Cortex of kidney (tissue), 1 donor: ENCODE measurements at places on chromosomes 7 and 10.

DNA sequence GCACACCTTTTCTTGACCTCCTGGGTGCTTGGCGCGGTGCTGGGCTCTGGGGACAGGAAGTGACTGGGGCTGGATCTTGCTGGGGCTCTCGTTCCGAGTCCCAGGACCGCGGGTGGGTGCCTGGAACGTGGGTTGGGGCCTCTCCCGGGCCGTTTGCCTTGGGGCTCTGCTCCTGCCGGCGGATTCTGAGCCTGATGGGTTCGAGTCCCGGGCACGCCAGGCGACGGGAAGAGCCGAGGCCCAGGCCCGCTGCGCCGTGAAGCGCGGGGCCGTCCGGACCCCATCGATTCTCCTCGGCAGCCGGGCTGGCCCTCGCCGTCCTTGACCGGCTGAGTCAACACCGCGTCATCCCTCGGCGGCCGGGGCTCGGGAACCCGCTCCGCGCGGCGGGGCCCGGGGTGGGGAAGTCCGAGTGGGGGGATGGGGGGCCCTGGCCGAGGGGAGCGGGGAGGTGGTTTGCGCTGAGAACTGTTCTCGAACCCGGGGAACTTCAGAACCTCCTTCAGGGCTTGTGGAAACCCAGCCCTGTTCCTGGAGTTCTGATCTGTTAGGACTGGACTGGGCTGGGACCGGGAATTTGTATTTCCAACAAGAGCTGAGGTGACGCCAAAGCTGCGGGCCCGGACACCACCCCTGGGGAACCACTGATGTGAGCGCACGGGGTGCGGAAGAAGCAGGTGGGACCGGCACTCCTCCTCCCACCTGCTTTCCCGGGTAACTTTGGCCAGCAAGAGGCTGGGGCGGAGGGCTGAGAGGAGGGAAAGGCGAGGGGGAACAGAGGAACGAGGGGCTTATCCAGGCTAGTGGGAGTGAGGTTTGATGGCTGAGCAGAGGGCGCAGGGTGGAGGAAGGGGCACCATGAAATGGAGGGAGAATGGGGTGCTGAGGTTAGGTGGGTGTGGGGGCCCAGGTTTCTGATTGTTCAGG lies 6.2 kb downstream of the HHEX start:
- DNase-seq = no peak

- DNase-seq = no peak
These were observed 632.1 kb upstream of the KCND2 start for GRCh38 chr7:119640861-119641260.

DNA sequence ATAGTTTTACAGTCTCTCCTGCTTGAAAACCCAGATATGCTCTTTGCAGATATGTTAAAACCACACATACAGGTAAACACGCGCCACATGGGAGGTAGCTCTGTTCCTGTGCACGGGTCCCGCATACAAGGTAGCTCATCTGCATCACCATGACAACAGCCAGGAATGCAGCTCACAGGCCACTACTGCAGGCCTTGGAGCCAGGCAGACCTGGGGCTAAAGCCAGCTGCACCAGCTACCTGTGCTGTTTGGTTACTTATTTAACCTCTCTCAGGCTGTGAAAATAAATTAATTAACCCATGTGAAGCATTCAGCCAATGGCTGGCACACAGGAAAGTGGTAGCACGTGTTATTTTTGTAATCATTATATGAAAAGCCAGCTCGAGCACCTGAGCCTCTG lies 428.3 kb downstream of the TNS3 start:
- DNase-seq = no peak

DNA sequence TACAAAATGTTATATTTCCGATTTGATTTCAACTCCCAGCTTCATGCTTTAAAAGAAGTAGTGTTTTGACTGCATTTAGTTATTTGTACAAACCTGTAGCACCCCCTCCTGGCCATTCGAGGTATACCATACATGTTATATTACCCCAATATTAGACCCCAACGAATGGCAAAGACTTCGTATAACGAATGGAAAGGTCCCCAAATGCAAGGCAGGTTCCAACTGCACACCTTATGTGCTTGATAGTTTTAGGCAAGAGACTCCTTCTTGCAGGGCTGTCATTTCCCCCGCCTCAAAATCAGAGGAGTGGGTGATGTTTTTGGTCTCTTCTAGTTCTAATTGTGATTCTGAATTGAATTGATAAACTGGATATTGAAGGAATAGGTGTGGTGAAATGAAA lies 101.1 kb upstream of the TARP start:
- no peak for DNase-seq

DNA sequence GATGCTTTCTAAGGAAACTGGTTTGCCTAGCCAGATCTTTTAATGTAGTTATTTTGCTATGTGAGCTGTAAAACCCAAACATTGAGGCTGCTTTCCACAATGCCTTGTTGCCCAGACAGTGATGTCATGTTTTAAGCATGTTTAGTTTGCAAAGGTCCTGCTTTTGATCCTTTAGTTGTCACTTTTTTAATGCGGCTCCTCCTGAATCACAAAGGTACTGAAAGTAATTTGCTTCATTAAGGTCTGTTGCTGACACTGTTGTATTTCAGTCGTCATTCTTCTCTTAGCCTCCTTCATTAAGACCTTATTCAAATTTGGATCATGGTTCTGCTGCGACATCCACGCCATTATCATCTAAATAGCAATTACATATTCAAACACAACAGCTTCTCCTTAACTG lies 10.6 kb downstream of the RPA3 start:
- no peak for DNase-seq

- no peak for DNase-seq
These were observed 59.8 kb downstream of the MAPK8 start for GRCh38 chr10:48366261-48366660.

GRCh38 chr10:22736134-22736533 lies 21.8 kb upstream of the PIP4K2A start:
- DNase-seq = no peak

DNA sequence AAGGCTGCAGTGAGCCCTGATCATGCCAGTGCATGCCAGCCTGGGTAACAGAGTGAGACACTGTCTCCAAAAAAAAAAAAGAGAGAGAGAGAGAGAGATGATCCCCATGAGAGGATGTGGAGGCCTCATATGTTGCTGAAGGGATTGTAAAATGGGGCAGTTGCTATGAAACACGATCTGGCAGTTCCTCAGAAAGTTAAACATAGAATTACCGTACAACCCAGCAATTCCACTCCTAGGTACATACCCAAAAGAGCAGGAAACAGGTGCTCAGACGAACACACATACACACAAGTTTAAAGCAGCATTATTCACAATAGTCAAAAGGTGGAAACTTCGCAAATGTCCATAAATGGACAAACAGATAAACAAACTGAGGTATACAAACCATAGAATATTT lies 27.4 kb upstream of the CYTH3 start:
- no peak for DNase-seq

DNA sequence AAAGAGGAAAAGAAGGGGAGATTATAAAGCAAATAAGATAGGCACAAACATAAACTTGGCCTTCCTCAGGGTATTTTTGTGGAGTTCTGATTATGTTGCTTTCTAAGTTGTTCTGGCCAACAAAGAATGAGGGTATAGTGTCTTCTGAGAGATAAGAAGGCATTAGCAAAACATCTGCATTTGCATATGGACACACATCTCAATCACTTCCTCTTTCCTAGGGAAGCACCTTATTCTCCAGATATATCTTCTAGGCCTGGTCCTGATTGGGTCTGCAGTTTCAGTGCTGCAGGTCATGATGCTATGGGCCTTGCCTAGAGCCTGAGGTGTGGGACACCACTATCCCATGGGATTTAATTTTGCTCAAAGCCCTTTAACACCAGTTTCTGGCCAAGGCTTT lies 308.8 kb upstream of the PHYHIPL start:
- no peak for DNase-seq

DNA sequence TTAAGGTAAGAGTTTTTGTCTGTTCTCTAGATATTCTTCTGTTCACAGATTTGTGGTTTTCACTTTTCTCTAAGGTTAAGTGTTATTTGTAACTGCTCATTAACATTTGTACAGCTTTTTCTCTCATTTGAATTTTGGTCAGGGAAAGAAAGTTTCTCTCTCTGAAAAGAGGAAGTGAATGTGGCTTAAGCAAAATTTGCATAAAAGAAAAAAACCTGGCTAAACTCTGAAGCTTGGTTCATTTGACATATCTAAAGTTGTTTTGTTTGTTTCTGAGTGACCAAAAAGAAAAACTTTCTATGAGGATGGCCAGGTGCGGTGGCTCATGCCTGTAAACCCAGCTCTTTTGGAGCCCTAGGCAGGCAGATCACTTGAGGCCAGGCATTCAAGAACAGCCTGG lies 22.0 kb upstream of the SLC26A4 start:
- DNase-seq = no peak

DNA sequence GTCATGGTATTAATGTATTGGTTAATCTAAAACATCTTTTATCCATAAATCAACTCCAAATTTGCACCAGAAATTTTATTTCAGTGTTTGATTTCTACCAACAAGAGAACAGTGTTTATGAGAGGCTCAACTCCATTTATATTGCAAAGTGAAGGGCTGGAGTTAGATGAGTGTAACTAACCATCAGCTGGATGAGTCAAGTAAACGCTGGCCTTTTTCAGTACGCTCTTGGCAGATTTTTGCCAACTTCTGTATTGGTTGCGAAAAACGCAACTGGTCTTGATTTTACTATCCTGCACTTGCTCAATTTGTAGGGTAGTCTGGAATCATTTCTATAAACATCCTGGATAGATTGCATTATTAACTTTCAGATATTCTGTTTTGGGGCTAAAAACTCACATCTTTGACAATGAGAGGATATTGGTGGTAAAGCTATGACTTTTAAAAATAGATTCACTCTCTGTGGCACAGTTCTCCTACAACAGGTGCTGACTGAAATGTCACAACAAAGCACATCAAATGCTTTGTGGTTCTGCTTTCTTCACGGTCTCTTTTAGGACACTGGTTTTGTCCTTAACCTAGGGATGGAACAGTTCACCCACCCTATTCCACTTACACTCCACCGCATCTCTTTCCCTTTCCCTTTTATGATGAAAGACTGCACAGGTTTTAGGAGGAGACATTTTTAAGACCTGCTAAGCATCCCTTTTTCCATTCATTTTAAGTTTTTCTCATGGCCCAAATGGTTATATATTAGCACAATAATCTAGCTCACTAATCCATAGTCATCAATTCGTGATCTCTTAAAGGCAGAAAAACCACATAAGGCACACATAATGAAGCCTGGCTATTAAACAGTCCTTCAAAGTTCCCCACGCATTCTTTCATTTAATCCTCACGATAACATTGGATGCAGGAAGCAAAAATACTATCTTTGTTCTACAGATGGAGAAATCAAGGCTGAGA lies 12.8 kb downstream of the CACNA2D1 start:
- DNase-seq = no peak

- DNase-seq = no peak
These were observed 55.5 kb upstream of the ATP6V0A4 start for GRCh38 chr7:138853448-138853847.

DNA sequence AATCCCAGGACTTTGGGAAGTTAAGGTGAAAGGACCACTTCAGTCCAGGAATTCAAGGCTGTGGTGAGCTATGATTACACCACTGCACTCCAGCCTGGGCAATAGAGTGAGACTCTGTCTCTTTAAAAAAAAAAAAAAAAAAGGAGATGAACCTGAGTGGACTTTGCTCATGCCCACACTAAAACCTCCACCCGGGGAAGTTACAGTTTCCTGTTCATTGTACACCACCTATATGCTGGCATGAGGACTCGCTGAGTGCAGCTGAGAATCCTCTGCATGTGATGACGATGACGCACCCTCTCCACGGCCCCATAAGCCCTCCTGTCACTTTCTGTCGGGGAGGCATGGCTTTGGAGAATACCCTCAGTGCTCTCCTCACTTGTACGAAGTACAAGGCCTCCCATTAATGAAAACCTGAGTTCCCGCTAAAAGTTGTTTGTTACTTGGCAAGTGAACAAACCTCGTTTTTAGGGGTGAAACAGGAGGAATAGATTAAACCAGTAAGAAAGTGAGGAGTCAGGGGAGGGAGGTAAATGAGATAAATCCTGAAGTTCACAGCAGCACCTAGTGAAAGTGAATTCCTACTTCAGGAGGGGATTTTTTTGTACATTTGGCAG lies 15.9 kb downstream of the TMEM176B start:
- no peak for DNase-seq
